Dermis microvascular lymphatic vessel endothelial cell (primary cell): ENCODE measurements at places on chromosomes 5 and 9.

GRCh38 chr5:35319333-35320002 lies 89.2 kb upstream of the PRLR start:
- no peak for DNase-seq

DNA sequence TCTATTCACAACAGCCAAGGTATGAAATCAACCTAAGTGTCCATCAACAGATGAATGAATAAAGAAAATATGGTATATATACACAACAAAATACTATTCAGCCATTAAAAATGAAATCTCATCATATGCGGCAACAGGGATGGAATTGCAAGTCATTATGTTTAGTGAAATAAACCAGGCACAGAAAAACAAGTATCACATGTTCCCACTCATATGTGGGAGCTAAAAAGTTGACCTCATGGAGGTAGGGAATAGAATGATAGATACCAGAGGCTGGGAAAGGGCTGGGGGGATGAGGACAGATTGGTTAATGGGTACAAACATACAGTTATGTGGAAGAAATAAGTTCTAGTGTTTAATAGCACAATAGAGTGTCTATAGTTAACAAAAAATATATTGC lies 149.7 kb downstream of the DEPDC1B start:
- DNase-seq: no peak

- peak; percentile 22 for DNase-seq
Measured at GRCh38 chr5:73201547-73202513, 28.8 kb downstream of the TMEM174 start.

- DNase-seq: no peak
Measured at GRCh38 chr5:10849278-10849677, 88.2 kb upstream of the DAP start.

DNA sequence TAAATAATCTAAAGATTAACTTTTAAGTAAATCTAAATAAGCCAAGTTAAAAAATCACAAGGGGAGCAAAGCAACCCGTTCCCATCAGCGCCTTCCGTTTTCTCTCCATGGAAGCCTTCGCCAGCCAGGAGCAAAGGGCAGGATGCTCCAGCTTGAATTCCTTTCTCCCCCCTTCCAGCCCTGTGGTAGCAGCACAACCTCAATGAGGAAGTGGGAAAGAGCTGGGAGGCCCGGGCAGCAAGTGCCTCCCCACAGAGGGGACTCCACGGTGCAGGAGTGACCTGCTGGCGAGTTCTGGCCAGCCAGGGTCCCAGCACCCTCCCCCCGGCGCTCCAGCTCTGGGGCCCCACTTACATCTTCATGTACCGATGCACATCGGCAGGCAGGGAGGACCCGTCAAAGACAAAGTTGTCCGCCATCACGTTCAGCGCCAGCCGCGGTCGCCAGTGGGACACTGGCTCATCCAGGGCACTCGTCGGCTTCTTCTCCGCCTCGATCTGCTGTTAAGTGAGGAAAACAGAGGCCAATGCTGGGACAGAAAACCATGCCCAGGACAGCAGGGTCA lies 6.3 kb downstream of the CLPTM1L start:
- no peak for DNase-seq

DNA sequence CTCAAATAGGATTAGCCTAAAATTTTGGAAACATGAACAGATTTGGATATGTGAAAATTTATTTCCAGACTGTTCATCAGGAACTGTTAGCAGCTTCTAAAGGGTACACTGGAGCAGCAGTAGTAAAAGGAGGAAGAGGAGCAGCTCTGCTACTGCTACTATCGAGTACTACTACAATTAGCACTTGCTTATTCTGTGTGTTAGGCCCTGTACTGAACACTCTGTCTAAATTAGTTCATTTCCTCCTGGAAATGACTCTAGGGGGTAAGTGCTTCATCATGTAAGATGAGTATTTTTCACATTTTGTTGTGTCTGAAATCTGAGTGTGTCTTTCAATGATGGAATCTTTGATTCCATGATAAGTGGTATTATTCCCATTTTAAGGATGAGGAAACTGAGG lies 9.8 kb downstream of the CD274 start:
- DNase-seq: no peak

DNA sequence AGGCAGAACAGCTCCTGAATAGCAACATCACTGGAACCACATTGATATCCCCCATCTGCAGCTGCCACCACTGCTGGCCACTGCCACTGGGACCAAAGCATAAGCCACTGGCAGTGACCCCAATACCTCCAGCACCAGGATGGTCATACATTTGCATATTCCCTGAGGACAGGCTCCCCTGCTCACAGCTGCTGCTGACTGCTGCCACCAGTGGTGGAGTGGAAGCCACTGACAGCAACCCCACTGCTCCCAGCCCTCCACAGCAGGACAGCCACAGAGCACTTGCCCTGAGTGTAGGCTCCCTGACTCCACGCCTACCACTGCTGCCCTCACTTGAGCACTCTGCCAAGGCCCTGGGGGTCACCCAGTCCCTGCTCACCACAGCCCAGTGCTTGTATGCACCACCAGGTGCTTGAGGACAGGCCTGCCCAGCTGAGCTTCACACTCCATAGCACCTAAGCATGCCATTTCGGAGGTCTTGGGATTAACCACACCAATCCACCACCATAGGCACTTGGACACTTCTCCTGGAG lies 327.4 kb upstream of the RPS23 start:
- no peak for DNase-seq

DNA sequence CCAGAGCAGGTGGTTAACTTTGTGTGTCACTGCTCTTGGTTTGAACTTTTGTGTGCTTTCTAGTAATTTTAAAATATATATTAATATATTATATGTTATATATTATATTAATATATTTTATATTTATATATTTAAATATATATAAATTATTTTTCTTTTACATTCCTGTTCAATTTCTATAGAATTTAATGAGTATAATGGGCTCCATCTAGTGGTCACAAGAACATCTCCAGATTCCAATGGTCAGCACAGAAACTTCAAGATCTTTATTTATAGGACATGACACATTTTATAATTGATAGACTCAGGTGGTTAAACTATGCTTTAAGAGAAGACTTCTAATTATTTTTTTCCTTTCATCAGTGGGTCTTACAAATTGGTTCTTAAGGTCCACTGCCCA lies 39.1 kb downstream of the COL23A1 start:
- peak; percentile 14 for DNase-seq

DNA sequence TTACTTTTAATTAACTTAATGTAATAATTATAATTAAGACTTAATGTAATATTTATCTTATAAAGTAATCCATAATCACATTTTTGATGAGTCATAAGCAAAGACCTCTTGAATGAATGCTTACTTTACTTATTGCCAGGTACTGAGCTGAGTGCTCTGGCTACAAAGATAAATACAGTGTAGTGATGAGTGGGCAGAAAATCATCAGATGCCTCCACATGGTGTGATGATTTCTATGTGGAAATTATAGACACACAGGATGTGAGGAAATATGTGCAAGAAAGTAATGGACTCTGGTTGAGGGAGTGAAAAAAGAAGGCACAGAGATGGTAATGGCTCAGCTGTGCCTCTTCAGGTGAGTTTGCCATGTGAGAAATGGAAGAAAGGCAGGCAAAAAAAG lies 422.6 kb upstream of the CD180 start:
- DNase-seq: no peak
